Ascending aorta (tissue), 2 donors: ENCODE measurements at places on chromosomes 5 and 9.
A peak's percentile ranks its signal among the peaks of the same experiment; 100 is the strongest.

DNA sequence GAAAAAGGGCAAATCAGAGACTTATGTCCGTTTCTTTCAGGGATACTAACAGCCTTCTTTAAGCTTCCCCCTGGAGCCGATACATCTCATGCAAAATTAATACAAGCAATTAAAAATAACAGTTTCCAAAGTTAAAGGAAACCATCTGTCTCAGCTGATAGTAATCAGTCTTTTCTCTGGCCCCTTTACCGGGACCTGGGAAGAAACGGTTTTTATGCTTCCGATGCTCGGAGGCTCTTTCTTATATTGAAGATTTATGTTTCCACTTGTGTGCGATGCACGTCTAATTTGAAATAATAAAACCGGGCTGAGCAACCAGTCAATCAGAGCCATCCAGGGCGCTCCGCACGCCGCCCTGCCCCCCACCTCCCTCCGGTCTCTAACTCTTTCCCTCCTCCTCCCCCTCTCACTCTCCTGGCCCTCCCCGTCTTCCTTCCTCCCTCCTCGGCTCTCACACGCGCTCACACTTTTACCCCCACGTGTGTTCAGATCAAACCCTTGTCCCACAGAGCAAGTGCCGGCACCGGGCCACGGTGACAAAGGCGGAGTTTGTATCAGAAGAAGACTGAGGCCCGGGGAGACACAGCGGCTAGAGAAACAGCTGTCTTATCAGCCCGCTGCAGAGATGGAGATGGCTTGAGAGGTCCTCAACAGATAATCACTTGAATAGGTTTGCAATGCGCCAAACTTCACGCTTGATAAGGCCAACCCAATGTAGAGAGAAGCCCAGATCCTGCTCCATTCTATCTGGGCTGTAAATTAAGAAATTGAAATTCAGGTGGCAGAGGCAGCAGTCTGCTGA is 5.1 kb upstream of the ELAVL2 start:
- no peak overlapping the region for H3K27ac ChIP-seq
- H3K4me1 ChIP-seq = no peaks in the 10 kb centered on the region
- no peak for DNase-seq
- no peaks in the 10 kb centered on the region for H3K36me3 ChIP-seq
- no peak overlapping the region for H3K4me3 ChIP-seq

GRCh38 chr5:88736494-88736893 is 146.5 kb downstream of the MEF2C start:
- H3K4me1 ChIP-seq = peaks cover 25% of the 10 kb centered on the region
- no peaks in the 10 kb centered on the region for H3K27me3 ChIP-seq
- no peak overlapping the region for H3K4me3 ChIP-seq
- peak overlapping the region; percentile 75 for H3K27ac ChIP-seq
- DNase-seq = no peak

DNA sequence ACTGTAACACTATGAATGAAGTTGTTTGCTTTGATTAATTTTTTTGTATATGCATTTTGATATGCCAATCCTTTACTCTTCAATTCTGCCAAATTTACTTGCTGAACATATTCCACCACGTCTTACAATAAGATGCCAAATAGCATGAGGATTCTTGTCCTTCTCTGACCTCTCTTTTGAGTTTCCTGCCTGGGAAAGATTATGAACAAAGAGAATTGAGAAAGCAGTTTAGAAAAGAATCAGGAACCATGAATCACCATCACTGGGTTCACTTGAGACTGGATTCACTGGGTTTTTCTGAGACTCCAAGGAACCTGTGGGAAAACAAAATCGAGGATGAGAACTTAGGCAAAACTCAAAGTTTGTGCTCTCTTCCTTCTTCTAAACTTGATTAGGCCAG is 256.5 kb downstream of the CETN3 start:
- H3K4me3 ChIP-seq = no peak overlapping the region
- peak overlapping the region; percentile 38 for H3K27ac ChIP-seq
- no peak for DNase-seq
- H3K4me1 ChIP-seq = no peaks in the 10 kb centered on the region
- no peaks in the 10 kb centered on the region for H3K36me3 ChIP-seq

- no peaks in the 10 kb centered on the region for H3K27me3 ChIP-seq
- no peak for DNase-seq
- H3K36me3 ChIP-seq = no peaks in the 10 kb centered on the region
- no peak overlapping the region for H3K27ac ChIP-seq
Observed at GRCh38 chr5:31366941-31367340, 165.0 kb downstream of the DROSHA start.

- peaks cover 12% of the 10 kb centered on the region for H3K4me1 ChIP-seq
- H3K27me3 ChIP-seq = no peaks in the 10 kb centered on the region
- DNase-seq = no peak
- no peak overlapping the region for H3K27ac ChIP-seq
Observed at GRCh38 chr5:155726267-155726666, 600.7 kb upstream of the SGCD start.

DNA sequence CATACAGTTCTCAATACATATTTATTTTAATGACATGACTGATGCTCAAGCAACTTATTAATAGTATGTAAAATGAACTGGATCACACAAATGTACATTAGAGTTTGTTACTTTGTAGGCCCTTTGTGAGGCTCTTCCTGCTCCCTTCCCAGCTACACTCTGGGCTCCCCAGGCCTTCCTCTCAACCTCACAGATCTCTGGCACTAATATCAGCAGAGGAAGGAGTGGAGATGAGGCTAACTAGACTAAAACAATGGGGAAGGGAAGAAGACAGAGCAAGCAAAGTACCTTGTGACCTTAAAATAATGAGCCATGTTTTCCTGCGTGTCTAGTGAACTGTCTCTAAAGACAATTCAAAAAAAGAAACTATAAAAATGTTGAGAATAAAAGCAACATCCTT is 30.3 kb upstream of the TEK start:
- H3K4me1 ChIP-seq = no peaks in the 10 kb centered on the region
- H3K27ac ChIP-seq = no peak overlapping the region
- no peak for DNase-seq
- H3K4me3 ChIP-seq = no peak overlapping the region
- H3K27me3 ChIP-seq = no peaks in the 10 kb centered on the region

GRCh38 chr9:87519461-87519860 is 21.8 kb downstream of the DAPK1 start:
- H3K36me3 ChIP-seq = no peaks in the 10 kb centered on the region
- no peak overlapping the region for H3K4me3 ChIP-seq
- H3K27ac ChIP-seq = no peak overlapping the region

- H3K4me1 ChIP-seq = no peaks in the 10 kb centered on the region
- no peak overlapping the region for H3K4me3 ChIP-seq
- H3K27ac ChIP-seq = no peak overlapping the region
- no peaks in the 10 kb centered on the region for H3K27me3 ChIP-seq
- H3K36me3 ChIP-seq = no peaks in the 10 kb centered on the region
Observed at GRCh38 chr9:120344230-120344629, 235.7 kb downstream of the CDK5RAP2 start.
